ENCODE measurements at places on chromosomes 1 and 21.

DNA sequence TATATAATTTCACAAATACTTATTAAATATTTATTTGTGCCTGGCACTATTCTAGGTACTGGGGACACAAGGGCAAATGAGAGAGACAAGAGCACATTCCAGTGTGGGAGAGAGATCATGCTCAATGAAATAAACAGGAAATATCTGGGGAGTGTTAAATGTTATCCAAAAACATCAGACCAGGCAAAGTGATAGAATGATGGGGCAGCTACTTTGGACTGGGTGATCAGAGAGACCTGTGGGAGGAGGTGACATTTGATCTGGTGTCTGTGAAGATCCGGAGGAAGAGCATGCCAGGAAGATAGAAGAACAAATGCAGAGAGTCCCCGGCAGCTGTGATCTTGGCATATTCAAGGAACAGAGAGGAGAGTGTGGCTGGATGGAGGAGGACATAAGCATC, 27.5 kb upstream of the GNG12 start:
- DNase-seq = no peak
- no peaks in the 10 kb centered on the region for H3K27me3 ChIP-seq
- no peaks in the 10 kb centered on the region for H3K4me1 ChIP-seq
- H3K4me3 ChIP-seq = no peak overlapping the region

DNA sequence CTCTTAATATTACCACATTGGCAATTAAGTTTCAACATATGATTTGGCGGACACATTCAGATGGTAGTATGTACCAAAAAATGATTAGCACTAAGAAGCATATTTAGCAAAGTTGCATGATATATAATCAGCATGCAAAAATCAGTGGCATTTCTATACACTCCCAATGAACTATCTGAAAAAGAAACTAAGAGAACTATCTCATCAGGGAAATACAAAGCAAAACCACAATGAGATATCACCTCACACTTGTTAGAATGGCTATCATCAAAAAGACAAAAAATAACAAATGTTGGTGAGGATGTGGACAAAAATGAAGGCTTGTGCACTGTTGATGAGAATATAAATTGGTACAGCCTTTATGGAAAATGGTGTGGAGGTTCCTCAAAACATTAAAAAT, 31.4 kb upstream of the DENND1B start:
- DNase-seq = no peak
- H3K4me1 ChIP-seq = no peaks in the 10 kb centered on the region
- H3K27me3 ChIP-seq = no peaks in the 10 kb centered on the region
- H3K36me3 ChIP-seq = no peaks in the 10 kb centered on the region
- H3K27ac ChIP-seq = no peak overlapping the region

DNA sequence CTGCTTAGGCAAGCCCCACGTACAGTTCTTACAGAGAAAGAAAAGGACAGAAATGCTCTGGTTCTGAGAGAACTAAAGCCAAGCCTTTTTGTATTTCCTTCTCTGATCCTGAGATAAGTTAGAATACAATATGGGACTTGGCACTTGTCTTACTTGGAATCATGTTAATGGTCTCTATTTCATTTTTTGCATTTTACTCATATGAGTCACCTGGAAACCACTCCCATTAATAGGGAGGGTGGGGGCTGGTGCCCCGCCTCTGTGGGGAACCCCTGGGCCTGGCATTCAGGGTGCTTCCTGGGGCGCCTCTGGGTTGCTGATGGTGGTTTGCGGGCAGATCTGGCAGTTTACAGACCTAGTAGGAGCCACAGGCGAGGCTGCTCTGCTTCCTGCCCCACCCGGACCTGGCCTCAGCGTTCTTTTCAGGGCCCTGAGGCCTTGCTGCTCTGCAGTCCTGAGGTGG, 26.7 kb downstream of the TSPAN2 start:
- peaks cover 12% of the 10 kb centered on the region for H3K4me1 ChIP-seq
- no peaks in the 10 kb centered on the region for H3K36me3 ChIP-seq
- no peak overlapping the region for H3K4me3 ChIP-seq
- no peaks in the 10 kb centered on the region for H3K27me3 ChIP-seq
- H3K27ac ChIP-seq = peak overlapping the region; percentile 49
- peak; percentile 23 for DNase-seq

DNA sequence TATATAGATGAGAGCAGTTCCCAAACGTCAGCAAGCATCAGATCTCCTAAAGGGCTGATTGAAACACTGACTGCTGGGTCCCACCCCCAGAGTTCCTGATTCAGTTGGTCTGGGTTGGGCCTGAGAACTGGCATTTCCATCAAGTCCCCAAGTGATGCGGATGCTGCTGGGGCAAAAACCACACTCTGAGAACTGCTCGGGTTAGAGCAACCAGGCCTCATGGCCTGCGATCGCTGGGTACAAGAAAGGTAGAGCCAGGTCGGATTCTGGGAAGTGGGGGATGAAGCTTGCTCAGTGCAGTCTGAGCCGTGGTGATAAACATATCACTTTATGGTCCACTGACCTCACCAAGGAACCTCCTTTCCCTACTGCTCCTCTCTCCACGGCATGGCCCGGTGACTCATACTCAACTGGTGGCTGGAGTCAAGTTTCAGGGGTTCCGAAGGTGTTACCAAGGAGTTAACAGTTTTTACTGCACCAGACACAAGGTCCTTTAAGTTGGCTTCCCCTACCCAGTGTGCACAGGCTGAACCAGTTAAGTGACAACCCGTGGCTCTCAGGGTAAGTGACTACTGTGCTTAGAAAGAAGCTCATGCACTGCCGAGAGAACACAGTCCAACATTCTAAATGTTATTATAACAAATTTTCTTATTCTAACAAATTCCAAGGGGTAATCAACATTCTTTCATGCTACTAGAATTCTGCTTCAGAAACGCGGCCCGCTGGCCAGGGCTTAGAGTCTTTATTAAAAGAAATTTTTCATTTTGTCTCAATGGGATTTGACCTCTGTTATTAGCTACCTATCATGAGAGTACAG, 153.5 kb downstream of the TGFBR3 start:
- no peaks in the 10 kb centered on the region for H3K36me3 ChIP-seq
- peak; percentile 84 for DNase-seq
- no peak overlapping the region for H3K4me3 ChIP-seq
- H3K4me1 ChIP-seq = peaks cover 31% of the 10 kb centered on the region

Measured in hepatocyte (in vitro differentiated cells).